ENCODE measurements at places on chromosomes 1 and 21.

DNA sequence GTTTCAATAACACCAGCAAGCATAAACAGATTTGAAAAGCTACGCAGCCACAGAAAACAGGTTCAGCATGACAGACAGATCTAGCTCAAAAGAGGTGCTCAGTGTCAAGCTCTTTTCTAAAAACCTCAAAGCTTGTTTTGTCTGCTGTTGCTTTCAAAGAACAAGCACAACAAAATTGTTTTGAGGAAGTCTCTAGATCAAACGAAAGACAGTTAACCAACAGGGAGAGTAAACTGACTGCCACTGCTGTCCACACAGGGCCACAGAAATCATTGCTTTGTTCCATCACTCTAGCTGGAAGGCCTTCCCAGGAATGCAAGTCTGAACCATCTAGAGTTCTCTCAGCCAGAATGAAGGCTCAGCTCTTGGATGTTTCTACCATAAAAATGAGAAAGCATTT, 12.8 kb downstream of the APP start:
- no peak for DNase-seq

DNA sequence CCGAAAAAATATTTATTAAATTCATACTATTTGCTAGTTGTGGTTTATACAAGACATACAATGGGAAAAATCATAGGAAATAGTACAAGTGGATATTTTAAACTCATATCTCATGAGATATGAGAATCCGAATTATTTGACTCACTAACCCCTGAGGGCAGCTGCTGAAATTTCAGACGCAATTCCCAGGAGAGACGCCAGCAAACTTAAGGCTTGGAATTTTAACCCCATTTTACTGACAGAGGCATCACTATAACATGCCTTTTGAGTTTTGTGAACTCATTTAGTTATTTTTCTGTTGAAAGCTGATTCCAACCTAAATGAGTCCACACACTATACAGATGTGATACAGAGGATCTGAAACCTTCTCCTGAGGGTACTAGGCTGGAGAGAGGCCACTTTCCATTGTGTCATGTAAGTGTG, 5.9 kb upstream of the MROH9 start:
- DNase-seq, result no peak

DNA sequence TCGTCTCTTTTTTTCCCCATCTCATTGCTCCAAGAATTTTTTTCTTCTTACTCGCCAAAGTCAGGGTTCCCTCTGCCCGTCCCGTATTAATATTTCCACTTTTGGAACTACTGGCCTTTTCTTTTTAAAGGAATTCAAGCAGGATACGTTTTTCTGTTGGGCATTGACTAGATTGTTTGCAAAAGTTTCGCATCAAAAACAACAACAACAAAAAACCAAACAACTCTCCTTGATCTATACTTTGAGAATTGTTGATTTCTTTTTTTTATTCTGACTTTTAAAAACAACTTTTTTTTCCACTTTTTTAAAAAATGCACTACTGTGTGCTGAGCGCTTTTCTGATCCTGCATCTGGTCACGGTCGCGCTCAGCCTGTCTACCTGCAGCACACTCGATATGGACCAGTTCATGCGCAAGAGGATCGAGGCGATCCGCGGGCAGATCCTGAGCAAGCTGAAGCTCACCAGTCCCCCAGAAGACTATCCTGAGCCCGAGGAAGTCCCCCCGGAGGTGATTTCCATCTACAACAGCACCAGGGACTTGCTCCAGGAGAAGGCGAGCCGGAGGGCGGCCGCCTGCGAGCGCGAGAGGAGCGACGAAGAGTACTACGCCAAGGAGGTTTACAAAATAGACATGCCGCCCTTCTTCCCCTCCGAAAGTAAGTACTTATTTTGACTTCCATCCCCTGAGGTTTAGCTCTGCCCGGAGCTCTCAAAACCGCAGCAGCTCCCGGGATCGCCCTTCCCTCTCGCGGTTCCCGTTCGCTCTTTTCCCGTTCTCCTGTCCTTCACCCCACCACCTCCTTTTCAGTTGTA, 1.5 kb downstream of the TGFB2 start:
- DNase-seq, result peak; percentile 29

GRCh38 chr1:56297904-56298303, 281.5 kb downstream of the PLPP3 start:
- no peak for DNase-seq

GRCh38 chr1:91014475-91014874, 7.4 kb downstream of the ZNF644 start:
- DNase-seq, result no peak

GRCh38 chr1:56452027-56453011, 127.0 kb downstream of the PLPP3 start:
- DNase-seq, result no peak

DNA sequence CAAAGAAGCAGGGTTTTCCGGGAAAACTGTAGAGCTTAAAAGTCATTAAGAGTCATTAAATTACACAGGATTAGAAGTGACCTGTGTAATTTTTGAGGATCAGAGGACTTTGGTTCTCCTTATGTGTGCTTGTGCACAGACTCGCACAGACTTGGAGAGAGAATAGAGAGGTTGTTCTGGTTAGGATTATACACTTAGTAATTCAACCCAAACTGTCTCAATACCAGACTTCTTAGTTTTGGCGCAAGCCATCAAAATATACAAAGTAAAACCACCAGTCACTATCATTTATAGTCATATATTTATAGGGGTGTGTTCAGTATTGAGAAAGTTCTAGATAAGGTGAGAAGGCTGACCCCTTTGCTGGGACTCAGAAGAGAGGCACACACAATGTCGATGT, 112.3 kb downstream of the HLX start:
- DNase-seq, result no peak

GRCh38 chr1:245842106-245842505, 665.0 kb downstream of the SMYD3 start:
- no peak for DNase-seq

All from memory B cell (primary cell).